ENCODE measurements at places on chromosomes 5 and 9.

- no peak for DNase-seq
These were observed 8.5 kb downstream of the HCN1 start for GRCh38 chr5:45687701-45688100.

DNA sequence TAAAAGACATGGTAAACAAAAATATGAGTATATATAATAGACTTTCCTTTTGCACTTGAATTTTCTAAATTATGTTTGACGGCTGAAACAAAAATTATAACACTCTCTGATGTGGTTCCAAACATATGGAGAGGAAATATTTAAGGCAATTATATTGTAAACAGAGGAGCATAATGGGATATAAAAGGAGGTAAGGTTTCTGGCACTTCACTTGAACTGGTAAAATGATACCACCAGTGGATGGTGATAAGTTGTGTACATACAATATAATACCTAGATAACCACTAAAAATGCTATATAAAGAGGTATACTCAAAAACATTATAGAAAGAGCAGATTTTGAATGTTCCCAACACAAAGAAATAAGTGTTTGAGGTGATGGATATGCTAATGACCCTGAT lies 192.9 kb upstream of the RAD23B start:
- no peak for DNase-seq

DNA sequence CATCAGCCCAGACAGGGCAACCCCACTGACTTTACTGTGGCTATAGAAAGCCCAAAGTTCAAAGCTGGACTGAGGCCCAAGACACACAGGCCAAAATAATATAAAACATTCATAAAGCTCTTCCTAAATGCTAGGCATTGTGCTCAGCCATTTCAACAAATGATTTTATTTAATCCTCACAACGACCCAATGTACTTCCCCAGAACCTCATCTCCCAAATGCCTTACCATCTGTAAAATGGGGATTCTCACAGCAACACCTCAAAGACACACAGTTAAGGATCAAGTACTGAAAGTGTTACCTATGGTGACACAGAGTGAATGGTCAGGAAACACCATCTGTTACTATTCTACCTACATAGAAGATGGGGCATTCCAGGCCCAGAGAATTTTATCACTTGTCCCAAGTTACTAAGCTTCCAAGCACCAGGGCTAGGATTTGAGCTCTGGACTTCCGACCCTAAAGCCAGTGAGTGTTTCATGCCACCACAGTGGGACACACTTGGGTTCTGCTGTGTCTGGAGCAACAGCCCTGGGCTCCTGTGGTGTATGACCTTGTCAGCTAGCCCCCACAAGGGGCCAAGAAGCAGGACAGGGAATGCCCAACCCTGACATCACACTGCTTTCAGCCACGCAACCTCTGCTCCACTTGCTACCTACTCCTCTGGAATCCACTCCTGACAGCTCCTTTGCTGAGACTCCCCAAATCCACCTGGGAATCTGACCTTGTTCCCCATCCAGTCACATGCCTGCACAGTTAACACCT lies 15.1 kb downstream of the SHB start:
- DNase-seq, result no peak

- no peak for DNase-seq
These were observed 21.0 kb upstream of the FAM151B start for GRCh38 chr5:80466669-80467485.

DNA sequence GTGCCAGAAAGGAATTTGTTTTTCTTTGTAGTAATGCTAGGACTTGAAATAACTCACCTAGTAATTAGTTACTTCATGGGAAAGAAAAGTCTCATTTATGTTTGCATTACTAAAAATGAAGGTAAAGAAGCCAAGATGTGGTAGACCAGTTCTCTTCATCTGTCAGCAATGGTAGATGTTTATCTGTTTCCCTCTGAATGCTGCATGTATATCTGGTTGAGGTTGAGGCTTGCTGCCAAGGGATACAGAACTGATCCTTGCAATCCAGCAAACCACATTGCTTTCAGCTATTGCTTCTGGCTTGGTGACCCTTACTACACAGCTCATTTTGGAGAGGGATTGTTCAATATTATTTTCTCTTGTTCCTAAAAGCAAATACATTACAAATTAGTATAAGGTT lies 73.6 kb downstream of the ZNF474 start:
- no peak for DNase-seq
